Hypothalamus (tissue), 51 donors: ENCODE measurements at places on chromosomes 4 and X.

GRCh38 chrX:103845165-103845653 is 13.2 kb upstream of the RAB9B start:
- DNase-seq, result no peak

DNA sequence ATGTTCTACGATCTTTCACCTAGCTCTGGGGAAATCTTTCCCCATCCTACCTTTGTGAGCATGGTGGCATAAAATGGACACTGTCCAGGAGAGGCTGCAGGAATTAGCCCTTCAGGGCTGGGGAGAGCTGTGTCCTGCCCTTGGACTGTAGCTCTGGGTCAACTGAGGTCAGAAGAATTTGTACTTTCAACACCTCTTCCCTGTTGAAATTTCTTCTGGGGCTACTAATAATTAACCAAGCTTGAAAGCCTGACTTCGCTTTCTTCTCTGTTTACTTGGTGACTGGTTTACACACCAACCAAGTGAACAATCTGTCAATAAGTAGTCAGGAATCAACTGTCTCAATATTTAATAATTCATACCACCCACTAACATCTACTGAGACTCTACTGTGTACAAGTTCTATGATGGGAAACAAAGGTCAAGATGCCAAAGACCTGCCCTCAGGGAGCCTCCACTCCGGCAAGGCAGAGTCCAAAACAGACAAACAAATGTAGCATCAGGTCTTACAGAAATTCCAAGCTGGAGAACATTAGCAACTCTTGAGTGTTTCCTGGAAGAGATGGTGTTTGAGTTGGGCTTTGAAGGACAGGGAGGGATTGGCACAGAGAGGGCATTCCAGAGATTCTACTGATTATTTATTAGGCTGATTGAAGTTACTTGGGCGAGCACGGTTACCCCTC is 113.1 kb downstream of the ENPP6 start:
- DNase-seq, result no peak

DNA sequence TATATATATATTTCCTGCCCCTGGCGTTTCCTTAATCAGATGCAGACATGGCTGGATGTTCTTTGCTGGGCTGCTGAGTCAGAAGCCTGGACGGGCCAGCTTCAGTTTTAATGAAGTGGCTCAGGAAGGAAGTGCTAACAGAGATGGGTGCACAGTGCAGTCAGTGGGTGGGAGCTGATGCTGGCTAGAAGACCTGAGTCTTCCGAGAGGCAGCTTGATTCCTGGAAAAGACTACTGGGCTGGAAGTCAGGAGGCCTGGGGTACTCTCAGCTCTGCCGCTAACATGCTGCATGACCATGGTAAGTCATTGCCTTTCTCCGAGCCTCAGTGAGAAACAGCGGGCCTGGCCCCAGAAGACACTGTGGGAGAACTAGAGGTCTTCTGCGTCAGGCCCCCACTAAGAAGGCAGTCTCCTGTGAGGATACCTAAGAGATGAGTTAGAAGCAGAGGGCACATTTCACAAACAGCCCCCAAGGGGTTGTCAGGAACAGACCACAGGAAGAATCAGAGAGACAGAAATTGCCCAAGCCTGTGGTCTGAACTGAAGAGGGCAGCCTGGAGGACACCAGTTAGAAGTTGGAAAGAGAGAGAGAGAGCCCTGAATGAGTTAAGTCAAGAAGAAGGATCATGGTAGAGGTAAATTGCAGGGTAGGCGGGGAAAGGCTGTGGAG is 8.3 kb upstream of the CD40LG start:
- DNase-seq, result no peak

DNA sequence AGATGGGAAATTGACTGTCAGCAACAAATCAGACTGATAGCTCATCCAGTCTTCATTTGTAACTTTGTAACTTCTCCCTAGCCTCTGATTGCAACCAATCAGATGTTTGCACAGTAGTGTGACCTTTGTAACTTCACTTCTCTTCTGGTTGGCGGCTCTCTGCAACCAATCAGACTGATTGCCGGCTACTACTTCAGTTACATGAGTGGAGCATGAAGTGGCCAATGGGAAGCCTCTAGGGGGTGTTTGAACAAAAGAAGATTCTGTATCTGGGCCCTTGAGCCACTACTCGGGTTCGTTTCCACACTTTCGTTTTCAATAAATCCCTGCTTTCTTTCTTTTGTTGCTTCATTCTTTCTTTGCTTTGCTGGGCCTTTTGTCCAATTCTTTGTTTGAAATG is 1285.8 kb downstream of the TECRL start:
- DNase-seq, result no peak

- no peak for DNase-seq
These were observed 481.0 kb downstream of the SH2D1A start for GRCh38 chrX:124827258-124827845.

DNA sequence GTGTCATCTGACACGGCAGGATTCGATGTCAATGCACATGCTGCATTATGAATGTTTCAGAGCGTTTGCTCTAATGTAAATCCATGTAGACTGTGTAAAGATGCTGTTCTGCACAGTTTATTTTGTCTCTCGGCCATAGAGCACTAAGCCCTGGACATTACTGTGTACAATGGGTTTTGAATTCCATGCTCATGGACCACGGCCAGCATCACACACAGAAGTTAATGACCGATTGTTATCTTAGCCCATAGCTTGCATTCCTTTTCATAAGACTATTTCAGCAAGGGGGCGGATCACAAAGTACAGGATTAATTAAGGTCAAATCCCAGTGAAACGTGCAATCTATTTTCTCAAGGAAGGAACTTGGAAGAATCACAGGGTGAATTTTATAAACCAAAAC is 286.1 kb upstream of the TENM3 start:
- no peak for DNase-seq

- DNase-seq, result no peak
These were observed 125.4 kb upstream of the SPOCK3 start for GRCh38 chr4:167359711-167360110.

- no peak for DNase-seq
These were observed 646.2 kb downstream of the TRAM1L1 start for GRCh38 chr4:116438981-116439729.

GRCh38 chrX:115940888-115941332 is 229.6 kb upstream of the AGTR2 start:
- DNase-seq, result no peak

GRCh38 chr4:173277340-173277739 is 56.8 kb downstream of the HMGB2 start:
- DNase-seq, result no peak

GRCh38 chr4:163588532-163588931 is 94.0 kb downstream of the TMA16 start:
- no peak for DNase-seq

DNA sequence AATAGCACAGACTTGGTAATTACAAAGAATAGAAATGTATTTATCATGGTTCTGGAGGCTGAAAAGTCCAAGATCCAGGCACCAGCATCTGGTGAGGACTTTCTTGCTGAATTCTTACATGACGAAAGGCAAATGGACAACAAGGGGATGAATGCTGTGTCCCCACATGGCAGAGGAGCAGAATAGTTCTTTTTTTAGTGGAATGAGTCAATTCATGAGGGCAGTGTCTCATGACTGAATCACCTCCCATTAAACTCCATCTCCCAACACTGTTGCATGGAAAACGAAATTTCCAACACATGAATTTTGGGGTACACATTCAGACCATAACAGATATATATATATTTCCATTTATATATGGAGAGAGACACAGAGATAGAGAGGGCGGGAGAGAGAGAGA is 628.3 kb downstream of the TRIML1 start:
- DNase-seq, result no peak

DNA sequence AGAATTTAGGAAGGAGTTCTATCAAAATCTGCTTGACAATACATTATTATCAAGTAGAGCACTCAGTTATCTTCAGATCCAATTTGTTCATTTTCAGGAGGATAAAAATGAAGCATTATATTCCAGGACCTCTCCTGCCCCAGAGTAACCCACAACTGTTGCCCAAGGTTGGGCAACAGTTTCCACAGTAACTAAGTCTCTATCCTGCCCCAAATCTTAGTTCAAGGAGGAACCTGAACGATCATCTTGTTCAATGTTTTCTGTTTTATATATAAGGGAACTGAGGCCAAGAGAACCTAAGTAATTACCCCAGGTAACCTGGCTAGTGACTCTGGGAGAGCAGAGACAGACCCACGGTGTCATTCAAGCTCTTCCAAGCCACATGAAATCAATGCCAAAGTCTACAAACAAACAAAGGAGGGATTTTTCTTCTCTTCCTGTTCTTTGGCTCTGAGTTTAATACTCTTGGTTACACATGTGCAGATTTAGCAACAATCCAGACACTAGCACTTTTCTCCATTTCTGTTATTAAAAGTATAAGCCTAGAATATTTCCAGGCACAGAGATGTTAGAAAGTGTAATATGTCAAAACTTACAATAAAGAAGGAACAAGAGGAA is 105.6 kb downstream of the C4orf51 start:
- DNase-seq, result no peak

- DNase-seq, result no peak
These were observed 121.9 kb downstream of the SMIM20 start for GRCh38 chr4:26035921-26036320.

DNA sequence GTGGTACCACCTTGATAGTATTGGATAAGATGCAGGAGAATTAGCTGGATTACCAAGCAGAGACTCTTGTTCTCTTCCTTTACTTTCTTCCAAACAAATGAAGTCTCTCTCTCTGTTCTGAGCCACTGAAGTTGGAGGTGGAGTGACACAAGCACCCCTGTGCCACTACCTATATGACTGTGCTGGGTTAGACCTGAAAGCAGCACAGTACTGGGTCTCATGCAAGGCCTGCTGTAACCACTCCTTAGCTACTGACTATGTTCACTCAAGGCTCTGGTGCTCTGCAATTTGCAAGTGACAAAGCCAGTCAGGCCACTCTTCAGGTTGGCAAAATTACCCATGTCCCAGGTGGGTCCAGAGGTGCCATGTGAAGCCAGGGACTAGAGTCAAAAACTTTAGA is 389.6 kb upstream of the MAOA start:
- no peak for DNase-seq

DNA sequence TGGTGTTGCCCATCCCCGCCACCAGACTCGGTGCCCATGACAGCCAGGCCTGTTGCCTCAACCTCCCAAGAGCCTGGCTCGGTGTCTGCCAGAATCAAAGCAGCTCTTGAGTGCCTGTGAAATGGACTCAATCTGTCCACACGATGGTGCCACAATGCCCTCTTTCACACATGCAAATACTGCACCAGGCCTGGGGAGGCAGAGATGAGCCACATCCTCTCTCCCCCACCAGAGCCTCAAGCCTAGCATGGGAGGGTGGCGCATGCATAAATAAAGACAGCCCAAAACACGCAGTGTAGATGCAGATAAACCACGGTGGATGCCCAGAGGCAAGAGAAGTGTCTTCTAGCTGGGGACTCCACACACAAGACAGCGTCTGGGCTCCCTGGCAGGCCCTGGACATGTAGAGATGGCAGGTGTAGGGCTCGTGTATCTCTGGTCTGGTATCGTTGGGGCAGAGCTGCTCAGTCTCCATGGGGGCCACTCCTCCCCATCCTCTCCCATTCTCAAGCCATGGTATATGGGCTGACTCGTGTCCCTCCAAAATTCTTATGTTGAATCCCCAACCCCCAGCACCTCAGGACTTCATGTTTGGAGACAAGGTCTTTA is 65.6 kb downstream of the JAKMIP1 start:
- no peak for DNase-seq

DNA sequence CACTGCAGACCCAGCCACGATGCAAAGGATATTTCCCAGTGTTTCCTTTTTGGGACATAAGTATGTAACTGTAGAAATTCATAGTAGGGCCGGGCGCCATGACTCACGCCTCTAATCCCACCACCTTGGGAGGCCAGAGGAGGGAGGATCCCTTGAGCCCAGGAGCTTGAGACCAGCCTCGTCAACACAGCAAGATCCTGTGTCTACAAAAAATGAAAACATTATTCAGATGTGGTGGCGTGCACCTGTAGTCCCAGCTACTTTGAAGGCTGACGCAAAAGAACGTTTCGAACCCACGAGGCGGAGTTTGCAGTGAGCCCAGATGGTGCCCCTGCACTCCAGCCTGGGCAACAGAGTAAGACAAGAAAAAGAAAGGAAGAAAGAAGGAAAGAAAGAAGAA is 49.2 kb downstream of the CRLF2 start:
- DNase-seq, result no peak

GRCh38 chr4:143287572-143287923 is 49.1 kb upstream of the GAB1 start:
- no peak for DNase-seq

DNA sequence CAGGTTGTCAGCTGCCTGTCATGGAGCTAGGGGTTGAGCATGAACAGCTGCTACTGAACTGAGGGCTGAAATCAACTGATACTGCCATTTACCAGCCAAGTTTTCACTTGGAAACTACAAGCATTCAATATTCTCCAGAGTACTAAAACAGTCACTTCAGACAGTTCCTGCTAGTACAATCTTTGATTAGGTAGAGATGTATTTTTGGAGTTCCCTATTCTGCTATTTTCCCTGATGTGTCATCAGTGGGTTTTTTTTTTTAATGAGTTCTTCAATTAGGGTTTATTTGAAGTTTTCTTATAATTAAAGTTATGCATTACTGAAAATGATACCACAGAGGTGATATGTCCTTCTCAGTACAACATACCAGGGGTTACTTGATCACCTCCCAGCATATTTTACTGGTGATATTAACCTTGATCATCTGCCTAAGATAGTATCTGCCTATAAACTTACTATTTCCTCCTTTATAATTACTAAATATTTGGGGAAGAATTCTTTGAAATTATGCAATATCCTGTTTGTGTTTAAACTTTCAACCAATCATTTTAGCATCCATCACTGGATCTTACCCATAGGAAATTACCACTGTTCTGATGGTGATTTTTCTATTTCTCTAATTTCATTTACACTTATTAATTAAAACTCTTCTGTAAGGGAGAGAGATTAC is 13.6 kb downstream of the PDCL2 start:
- no peak for DNase-seq

DNA sequence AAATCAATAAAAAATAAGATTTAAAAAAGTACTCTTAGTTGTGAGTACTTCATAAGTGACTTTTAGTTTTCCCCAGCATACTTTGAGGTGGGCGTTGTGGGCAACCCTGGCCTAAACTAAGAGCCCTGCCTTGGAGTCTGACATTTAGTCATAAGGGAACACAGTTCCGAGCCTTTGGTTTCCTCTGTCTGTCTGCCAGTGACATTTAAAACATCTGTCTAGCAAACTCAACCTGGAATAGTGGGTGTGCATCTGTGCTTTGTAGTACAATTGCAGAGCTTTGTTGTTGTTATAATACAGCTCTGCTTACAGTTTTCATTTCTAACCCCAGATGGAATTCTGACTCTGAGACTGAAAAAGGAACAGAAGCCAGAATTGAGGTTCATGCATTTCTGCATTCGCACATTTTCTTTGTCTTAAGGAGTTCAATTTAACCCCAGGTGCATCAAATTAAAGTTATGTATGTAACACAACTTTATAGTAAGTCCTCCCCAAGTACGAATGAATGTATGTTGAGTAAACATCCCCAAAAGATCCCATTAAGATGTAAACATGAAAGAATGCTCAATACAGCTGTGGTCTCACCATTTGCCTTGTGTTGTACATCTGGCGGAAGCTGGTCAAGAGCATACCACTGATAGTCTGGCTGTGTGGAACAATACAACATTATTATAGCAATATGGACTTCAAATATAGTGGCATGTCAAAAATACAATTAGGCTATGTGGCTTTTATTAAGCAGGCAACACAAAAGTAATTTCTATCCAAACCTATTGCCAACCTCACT is 25.9 kb downstream of the TNIP3 start:
- no peak for DNase-seq
